ENCODE measurements at places on chromosomes 13 and 19.

DNA sequence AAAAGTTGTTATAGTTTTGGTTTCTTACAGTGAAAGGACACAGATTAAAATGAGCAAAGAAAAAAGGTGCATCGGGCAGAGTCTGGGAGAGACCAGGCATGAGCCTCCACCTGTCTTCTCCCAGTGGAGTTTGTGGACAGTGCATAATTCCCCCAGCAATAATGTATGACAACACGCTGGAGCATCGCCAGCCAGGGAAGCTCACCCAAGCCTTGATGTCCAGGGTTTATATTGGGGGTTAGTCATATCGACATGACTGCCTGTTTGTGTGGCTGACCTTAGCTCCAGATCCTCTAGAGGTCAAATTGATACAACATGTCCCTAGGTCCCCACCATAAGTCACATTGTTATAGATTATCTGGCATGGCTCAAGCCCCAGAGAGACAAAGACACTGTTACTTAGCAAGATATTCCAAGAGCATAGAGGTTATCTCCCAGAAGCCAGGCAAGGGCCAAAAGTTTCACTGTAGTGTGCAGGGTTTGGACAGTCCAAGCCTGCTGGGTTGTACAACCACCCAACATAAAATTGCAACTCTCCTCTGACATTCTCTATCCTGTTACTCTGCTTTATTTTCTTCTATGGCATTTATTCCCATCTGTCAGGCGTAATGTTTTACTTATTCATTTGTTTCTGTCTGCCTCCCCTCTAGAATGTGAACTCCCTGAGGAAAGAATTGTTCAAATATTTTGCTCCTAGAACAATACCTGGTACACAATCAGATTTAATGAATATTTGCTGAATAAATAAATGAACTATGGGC is 5.6 kb upstream of the KLK13 start:
- H3K27ac ChIP-seq, result no peak overlapping the region
- no peaks in the 10 kb centered on the region for H3K4me1 ChIP-seq
- DNase-seq, result no peak
- no peak overlapping the region for H3K4me3 ChIP-seq
- H3K36me3 ChIP-seq, result no peaks in the 10 kb centered on the region

DNA sequence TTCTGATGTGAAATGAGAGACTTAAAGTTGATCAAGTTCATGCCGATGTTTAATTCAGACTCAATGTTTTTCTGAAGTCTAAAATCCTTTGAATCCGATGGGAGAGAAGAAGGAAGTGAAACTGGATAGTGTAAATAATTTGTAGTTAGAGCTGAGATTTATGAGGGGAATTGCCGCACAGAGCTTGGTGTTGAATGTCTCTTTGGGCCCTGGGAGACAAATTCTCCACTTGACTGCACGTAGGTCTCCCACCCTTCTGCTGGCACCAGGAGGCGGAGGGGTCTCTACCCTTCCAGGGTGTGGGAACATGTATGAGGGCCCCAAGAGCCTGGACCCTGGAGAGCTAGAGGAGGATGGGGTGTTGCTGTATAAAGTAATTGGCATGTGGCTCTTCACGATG is 140.8 kb upstream of the SERP2 start:
- peak overlapping the region; percentile 71 for H3K27ac ChIP-seq
- no peak overlapping the region for H3K4me3 ChIP-seq
- no peaks in the 10 kb centered on the region for H3K36me3 ChIP-seq
- peaks cover 14% of the 10 kb centered on the region for H3K4me1 ChIP-seq

GRCh38 chr13:80342471-80343371 is 1.8 kb upstream of the SPRY2 start:
- H3K4me1 ChIP-seq, result no peaks in the 10 kb centered on the region
- no peaks in the 10 kb centered on the region for H3K36me3 ChIP-seq
- DNase-seq, result peak; percentile 81
- peak overlapping the region; percentile 53 for H3K27ac ChIP-seq
- H3K4me3 ChIP-seq, result peak overlapping the region; percentile 72

- DNase-seq, result no peak
- H3K4me3 ChIP-seq, result no peak overlapping the region
- H3K27ac ChIP-seq, result no peak overlapping the region
- H3K27me3 ChIP-seq, result no peaks in the 10 kb centered on the region
Measured at GRCh38 chr13:57665481-57665880, 33.9 kb downstream of the PCDH17 start.

DNA sequence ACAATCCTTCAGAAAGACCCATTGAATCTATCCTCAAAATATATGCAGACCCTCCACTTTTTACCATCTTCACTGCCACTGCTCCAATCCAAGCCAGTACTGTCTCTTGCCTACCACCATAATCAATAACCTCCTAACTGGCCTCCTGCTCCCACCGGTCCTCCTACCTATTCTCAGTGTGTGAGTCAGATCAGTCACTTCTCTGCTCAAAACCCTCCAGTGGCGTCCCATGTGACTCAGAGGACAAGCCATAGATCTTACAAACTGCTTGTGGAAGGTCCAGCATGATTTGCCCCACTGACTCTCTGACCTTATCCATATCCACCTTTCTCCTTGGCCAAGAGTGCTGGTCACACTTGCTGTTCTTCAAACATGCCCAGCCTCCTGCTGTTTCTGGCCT is 23.4 kb upstream of the MBNL2 start:
- H3K4me1 ChIP-seq, result no peaks in the 10 kb centered on the region
- no peaks in the 10 kb centered on the region for H3K27me3 ChIP-seq
- DNase-seq, result no peak
- H3K27ac ChIP-seq, result no peak overlapping the region
- H3K4me3 ChIP-seq, result no peak overlapping the region

Data from thymus (tissue), 14 donors.